Activated naive CD8-positive, alpha-beta T cell treated with anti-CD3 and anti-CD28 coated beads, Interleukin-2, amount 10 ng/mL, durations not matched to agents 7 days and 5 days (primary cell): ENCODE measurements at places on chromosomes 5 and 9. TPM values are rescaled to one million over a fixed set of nuclear protein-coding genes. Genes with fewer than 3 reads are reported as not detected.

- H3K27ac ChIP-seq = no peak overlapping the region
- no peaks in the 10 kb centered on the region for H3K4me1 ChIP-seq
- H3K36me3 ChIP-seq = no peaks in the 10 kb centered on the region
- no peak for DNase-seq
These were observed 311.6 kb downstream of the MSX2 start for GRCh38 chr5:175035882-175036533.

- no peak overlapping the region for H3K27ac ChIP-seq
- H3K36me3 ChIP-seq = no peaks in the 10 kb centered on the region
- DNase-seq = no peak
- no peak overlapping the region for H3K4me3 ChIP-seq
- H3K27me3 ChIP-seq = peaks cover 5% of the 10 kb centered on the region
These were observed 26.4 kb downstream of the SURF6 start for GRCh38 chr9:133309608-133310007.

- no peaks in the 10 kb centered on the region for H3K36me3 ChIP-seq
- no peak overlapping the region for H3K27ac ChIP-seq
- no peak for DNase-seq
- peaks cover 3% of the 10 kb centered on the region for H3K27me3 ChIP-seq
These were observed 36.3 kb upstream of the CTXN3 start for GRCh38 chr5:127612441-127613141.

PCDHGB4 gene
- 0.11 TPM for total RNA-seq

MOB3B gene
- 3.2 TPM for total RNA-seq
